ENCODE measurements at places on chromosomes 1 and 21.

GRCh38 chr1:100795646-100795985 lies 76.1 kb downstream of the VCAM1 start:
- no peak for DNase-seq
- no peaks in the 10 kb centered on the region for H3K27me3 ChIP-seq
- no peaks in the 10 kb centered on the region for H3K36me3 ChIP-seq

DNA sequence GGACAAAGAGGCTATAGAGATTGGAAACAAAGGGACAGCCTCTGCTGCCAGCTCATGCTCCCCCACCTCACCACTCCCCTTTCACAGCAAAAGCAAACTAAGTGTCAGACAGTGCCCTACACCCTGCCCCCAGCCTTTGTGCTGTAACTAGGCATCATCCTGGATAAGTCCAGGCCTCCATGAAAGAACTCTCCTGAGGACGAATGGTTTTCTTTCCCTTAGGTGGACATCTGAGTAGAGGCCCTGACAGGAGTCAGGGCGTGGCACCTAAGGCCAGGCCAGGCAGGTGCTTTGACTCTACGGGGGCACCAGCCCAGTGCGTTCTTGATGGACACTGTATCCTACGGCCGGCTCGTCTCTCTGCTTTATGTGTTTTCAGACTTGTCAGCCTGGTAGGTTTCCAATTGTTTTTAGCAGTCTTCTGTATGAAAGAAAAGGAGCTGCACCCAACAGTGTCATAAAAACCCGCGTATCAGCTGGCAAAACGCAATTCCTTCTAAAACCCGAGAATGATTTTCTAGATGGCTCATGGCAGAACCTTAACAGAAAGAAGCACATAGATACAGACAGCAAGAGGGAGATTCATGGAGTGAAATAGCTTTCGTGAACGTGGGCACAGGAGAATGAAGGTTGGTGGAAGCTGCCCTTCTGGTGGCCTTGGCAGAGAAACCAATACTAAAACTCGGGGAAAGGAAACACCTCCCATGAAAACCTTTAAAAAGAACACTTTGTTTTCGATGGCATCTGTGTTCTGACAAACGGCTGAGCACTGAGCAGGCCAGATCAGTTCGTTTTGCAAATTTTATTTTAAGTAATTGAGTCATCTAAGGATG lies 51.7 kb upstream of the AJAP1 start:
- no peaks in the 10 kb centered on the region for H3K27me3 ChIP-seq
- no peak overlapping the region for H3K27ac ChIP-seq
- no peak for DNase-seq
- no peaks in the 10 kb centered on the region for H3K36me3 ChIP-seq
- H3K4me3 ChIP-seq, result no peak overlapping the region
- H3K4me1 ChIP-seq, result no peaks in the 10 kb centered on the region

DNA sequence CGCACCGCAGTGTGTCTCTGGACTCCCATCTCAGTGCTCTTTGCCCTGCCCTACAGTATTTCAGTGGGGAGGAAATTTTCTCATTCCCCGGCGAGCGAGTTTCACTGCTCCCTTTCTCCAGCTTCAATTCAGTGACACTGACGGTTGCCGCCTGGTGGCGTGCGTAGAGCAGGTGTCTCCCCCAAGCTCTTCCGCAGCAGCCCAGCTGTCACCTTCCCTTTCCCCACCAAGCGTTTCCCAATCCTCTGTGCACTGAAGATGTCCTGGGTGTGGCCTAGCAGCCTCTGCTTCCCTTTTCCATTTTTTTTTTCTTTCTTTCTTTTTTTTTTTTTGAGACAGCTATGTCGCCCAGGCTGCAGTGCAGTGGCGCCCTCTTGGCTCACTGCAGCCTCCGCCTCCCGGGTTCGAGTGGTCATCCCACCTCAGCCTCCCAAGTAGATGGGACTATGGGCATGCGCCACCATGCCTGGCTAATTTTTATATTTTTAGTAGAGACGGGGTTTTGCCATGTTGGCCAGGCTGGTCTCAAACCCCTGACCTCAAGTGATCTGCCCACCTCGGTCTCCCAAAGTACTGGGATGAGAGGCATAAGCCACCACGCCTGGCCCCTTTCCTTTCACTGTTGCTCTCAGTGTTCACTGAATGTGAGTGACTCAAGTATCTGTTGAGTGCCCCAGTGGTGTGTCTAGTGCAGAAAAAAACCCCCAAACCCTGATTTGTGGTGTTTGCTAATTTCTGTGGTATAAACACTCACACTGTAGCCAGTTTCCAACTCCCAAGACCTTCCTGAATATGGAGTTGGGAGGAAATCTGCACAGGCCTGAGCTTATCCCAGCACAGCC lies 30.1 kb downstream of the TNFRSF1B start:
- no peaks in the 10 kb centered on the region for H3K36me3 ChIP-seq
- no peaks in the 10 kb centered on the region for H3K4me1 ChIP-seq
- DNase-seq, result peak; percentile 83
- no peaks in the 10 kb centered on the region for H3K27me3 ChIP-seq

DNA sequence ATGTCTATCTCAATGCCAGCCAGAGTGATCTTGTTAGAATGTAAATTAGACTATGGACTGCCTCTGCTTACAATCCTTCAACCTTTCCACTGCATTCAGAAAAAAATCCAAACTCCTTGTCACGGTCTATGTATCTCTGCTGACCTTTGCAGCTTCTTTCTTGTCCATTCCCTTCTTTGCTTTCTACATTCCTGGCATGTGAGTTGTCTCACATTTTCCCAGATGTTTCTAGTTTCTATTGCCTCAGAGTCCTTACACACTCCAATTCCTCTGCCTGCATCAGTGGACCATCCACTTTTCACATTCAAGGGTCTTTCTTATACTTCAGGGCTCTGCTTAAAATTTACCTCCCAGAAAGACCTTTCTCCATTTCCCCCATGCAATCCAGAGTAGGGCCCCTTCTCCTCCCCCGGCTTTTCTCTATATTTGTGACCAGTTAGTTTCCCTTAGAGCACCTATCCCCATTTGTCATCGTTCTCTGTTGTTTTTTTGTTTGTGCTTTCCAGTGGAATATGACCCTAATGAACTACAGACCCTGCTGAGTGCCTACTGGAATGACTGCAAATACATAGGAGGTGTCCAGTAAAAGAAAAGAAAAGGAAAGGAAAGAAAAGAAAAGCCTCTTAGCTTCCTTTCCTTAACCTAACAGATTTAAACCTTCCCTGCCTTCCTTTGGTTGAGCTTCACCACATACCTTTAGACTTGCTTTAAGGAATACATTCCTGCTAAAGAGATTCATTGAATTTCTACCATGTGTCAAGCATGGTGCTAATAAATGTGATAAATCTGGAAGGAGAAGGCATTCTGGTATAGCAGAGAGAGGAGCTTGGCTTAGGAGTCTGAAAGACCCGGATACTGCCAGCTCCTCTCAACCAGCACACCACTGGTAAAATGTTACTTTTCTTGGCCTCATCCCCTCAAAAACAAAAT lies 102.0 kb downstream of the DIRAS3 start:
- no peak overlapping the region for H3K4me3 ChIP-seq
- DNase-seq, result no peak
- H3K27me3 ChIP-seq, result no peaks in the 10 kb centered on the region
- no peak overlapping the region for H3K27ac ChIP-seq

DNA sequence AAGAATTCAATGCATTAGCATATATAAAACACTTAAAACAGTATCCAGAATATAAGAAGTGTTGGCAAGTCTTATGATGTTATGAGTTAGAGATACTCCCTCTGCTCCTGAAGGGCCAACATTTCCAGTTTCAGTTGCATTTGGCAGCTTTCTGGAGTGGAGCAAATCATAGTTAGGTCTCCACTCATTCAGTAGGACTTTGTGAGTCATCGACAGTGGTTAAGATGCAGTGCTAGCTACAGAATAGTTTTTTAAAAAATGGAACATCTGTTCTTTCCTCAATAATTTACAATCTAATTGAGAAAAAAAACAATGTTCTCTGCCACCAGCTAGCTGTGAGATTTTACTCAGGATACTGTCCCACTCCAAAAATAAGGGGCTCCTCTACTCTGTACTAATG lies 389.1 kb downstream of the HLX start:
- H3K36me3 ChIP-seq, result no peaks in the 10 kb centered on the region
- no peaks in the 10 kb centered on the region for H3K4me1 ChIP-seq
- H3K27me3 ChIP-seq, result no peaks in the 10 kb centered on the region
- DNase-seq, result no peak
- no peak overlapping the region for H3K27ac ChIP-seq

GRCh38 chr21:17048974-17049373 lies 463.9 kb upstream of the CXADR start:
- no peak overlapping the region for H3K4me3 ChIP-seq
- H3K27ac ChIP-seq, result no peak overlapping the region
- no peaks in the 10 kb centered on the region for H3K4me1 ChIP-seq
- H3K27me3 ChIP-seq, result no peaks in the 10 kb centered on the region
- DNase-seq, result no peak
- no peaks in the 10 kb centered on the region for H3K36me3 ChIP-seq

DNA sequence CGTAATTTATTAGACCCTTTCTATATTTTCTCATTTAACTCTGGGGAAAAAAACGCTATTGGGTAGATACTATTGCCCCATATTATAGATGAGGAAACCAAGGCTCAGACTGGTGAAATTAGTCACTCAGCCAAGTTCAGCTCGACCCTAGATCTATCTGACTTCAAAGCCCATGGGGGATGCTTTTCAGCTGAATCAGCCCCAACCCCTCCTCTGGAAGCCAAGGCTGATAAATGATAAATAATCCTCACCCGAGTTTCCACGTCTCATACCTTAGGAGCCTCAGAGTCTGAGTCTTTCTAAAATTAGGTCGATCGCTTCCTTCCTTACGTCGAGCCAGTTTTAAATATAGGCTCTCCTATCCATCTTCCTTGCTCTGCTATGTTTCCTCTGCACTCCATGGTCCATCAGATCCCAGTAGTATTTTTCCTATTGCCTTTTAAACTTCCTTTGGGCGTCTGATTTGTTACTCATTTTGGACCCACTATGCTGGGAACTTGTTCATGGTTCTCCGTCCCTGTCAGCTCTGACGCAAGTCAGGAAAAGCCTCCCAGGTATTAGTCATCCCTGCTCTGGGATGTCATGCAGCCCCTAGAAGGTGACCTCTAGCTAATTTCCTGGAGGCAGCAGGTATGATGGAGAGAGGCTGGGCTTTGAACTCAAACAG lies 122.8 kb downstream of the PLPP3 start:
- no peak overlapping the region for H3K4me3 ChIP-seq
- no peaks in the 10 kb centered on the region for H3K4me1 ChIP-seq
- H3K27ac ChIP-seq, result no peak overlapping the region
- DNase-seq, result no peak
- no peaks in the 10 kb centered on the region for H3K36me3 ChIP-seq

DNA sequence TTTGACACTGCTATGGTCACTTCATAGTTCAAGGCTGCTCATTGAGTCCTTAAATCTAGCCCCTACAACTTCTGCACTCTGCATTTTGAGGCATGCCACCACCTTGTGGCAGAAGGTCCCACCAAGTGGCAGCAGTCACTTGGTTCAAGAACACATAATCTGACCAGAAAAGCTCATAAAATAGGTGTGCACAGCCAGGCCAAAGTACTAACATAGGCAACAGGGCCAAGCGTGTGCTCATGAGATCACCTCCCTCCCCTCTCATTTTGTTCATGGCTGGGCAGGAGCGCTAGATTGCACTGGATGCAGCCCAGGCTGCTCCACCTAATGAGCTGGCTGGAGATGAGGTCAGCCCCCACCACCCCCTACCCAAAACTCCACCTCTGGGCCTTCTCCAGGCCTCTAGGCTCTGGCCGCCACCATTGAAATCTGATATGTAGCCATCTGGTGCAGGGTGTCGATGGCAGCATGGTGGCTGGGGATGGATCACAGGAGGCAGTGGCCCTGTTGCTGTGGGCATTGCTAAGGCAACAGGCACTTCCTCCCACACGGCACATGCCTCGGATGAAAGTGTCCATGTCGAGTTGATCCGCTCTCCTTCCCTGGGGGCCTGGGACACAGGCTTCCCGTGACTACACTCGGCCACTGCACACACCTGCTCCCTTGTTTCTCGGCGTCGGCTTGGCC lies 193.2 kb downstream of the TRABD2B start:
- H3K36me3 ChIP-seq, result no peaks in the 10 kb centered on the region
- no peak overlapping the region for H3K4me3 ChIP-seq

- no peaks in the 10 kb centered on the region for H3K36me3 ChIP-seq
- H3K4me1 ChIP-seq, result peaks cover 5% of the 10 kb centered on the region
- peak overlapping the region; percentile 42 for H3K4me3 ChIP-seq
- H3K27me3 ChIP-seq, result no peaks in the 10 kb centered on the region
Measured at GRCh38 chr1:200410566-200410878, 686 bp upstream of the ZNF281 start.

DNA sequence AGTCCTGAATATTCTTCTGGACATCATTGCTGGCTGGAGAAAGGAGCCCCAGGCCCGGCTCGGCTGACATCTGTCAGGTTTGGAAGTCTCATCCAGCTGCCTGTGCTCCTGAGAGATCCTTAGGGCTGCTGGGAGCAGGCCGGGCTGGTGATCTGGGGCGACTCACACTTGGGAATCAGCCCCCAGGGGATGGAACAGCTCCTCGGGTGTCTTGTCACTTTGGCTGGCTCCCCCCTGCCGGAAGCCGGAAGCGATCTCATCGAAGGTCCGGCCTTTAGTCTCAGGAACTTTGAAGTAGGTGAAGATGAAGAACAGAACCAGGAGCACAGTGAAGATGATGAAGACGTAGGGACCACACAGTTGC lies 31.8 kb downstream of the SLC2A1 start:
- no peak for DNase-seq
- no peak overlapping the region for H3K27ac ChIP-seq
- H3K4me1 ChIP-seq, result no peaks in the 10 kb centered on the region
- no peaks in the 10 kb centered on the region for H3K36me3 ChIP-seq
- H3K4me3 ChIP-seq, result no peak overlapping the region
- H3K27me3 ChIP-seq, result no peaks in the 10 kb centered on the region

DNA sequence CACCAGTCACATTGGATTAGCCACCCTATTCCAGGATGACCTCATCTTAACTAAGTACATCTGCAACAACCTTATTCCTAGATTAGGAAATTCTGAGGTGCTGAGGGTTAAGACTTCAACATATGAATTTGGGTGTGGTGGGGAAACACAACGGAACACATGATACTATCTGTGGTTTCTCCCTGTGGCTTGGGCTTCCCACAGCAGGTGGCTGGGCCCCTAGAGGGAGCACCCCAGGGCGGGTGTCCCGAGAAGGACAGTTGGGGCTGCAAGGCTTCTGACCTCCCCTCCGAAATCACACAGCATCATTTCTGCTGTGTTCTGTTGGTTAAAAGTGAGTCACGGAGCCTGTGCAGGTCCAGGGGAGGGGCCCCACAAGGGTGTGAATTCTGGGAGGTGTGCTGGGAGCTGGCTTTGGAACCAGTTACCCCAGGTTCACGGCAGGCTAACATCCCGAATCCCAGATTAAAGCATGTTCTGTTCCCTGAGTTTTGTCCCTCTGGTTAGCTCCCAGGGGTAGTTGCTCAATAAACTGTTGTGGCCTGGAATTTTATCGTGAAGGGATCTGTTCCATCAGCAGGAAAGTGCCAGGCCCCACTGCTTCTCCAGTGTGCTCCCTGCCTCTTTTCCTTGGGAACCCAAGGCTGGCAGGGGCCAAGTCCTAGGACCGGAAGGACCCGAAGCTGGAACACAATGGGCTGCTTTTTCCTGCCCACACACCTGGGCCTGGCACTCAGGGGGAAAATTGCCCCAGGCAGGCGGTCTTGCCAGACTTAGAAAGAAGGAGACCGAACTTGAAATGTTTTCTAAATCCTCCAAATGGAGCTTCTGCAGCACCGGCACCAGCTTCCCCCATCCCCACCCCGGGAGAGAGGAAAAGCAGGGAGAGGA lies 154.0 kb upstream of the WNT4 start:
- no peak overlapping the region for H3K4me3 ChIP-seq
- no peak for DNase-seq
- H3K27me3 ChIP-seq, result peaks cover 2% of the 10 kb centered on the region
- no peaks in the 10 kb centered on the region for H3K4me1 ChIP-seq

All from aorta (tissue), 5 donors.